ENCODE measurements at places on chromosomes 6 and 20.
A peak's percentile ranks its signal among the peaks of the same experiment; 100 is the strongest.

GRCh38 chr6:151139524-151139923 lies 100.2 kb upstream of the AKAP12 start:
- no peak overlapping the region for H3K27ac ChIP-seq
- no peak for DNase-seq
- no peaks in the 10 kb centered on the region for H3K36me3 ChIP-seq
- no peak overlapping the region for H3K4me3 ChIP-seq
- no peaks in the 10 kb centered on the region for H3K4me1 ChIP-seq
- no peaks in the 10 kb centered on the region for H3K27me3 ChIP-seq

DNA sequence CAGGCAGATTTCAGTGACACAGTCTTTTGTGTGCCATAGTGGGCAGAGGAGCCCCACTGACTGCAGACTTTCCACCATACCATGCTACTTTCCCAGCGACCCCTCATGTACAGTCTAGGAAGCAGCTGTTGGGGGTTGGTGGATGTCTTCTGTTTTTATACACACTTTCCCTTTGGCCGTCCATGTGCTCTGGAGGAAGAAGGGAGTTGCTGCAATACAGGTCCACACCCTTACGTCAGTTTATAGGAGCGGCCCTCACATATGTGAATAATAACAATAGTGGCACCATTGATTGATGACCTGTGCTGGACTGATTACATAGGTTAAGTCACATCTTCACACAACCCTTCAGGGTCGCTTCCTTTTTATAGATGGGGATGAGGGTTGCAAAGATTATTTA lies 17.5 kb upstream of the CCN2 start:
- no peaks in the 10 kb centered on the region for H3K36me3 ChIP-seq
- no peak overlapping the region for H3K4me3 ChIP-seq
- H3K27ac ChIP-seq = no peak overlapping the region
- H3K27me3 ChIP-seq = no peaks in the 10 kb centered on the region
- H3K4me1 ChIP-seq = no peaks in the 10 kb centered on the region

DNA sequence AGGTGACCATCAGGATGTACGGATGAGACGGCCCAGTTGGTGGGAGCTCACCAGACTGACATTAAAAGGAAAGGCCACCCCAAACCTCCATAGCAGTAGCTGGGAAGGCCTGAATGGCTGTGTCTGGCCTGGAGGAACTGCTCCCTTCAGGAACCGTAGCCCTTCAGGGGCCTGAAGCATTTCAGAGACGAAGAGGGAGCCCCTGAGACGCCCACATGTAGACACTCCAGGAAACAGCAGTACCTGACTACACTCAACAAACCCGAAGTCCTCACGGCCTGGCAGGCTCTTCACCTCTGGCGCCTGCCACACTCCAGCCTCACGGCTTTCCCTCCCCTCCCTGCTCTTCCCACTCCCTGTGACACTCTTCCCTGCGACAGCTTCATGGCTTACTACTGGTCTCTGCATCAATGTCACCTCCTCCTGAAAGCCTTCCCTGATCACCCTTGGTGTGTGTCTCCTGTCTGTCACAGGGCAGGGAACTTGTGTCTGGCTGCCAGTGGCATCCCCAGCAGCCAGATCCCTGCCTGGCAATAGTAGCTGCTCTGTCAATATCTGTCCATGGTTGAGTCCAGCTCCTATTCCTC lies 14.6 kb upstream of the STX16 start:
- no peaks in the 10 kb centered on the region for H3K27me3 ChIP-seq
- no peak overlapping the region for H3K27ac ChIP-seq
- H3K36me3 ChIP-seq = no peaks in the 10 kb centered on the region
- no peak for DNase-seq
- H3K4me1 ChIP-seq = no peaks in the 10 kb centered on the region

- no peak for DNase-seq
- H3K27ac ChIP-seq = no peak overlapping the region
- H3K4me3 ChIP-seq = no peak overlapping the region
These were observed 38.0 kb downstream of the ELOVL2 start for GRCh38 chr6:11006061-11006460.

DNA sequence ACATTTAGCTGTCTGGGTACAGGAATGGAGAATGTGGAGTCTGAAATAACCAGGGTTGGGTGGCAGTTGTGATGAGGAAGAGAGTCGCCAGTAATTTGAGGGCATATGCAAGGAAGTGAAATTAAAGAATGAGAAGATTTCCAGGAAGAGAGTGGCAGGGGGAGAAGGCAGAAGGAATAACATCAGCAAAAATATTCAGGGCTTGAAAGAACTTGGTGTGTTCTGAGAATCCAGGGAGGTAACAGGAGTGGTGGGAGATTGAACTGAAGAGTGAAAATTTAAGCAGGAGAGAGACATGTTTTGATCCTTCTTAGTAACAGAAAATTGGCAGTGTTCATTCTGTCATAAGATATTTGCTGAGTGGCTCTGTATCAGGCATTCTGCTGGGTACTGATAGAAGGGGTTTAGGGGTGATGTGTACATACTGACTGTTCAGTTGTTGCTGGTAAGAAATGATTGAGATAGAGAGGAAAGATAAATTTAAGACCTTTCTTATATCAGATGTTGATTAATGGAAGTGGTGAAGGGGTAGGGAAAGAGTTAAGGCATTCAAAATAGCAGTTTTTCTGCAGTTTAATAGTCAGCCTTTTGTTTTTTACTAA lies 54.7 kb downstream of the PHF20 start:
- H3K4me1 ChIP-seq = peaks cover 3% of the 10 kb centered on the region
- no peak overlapping the region for H3K27ac ChIP-seq
- H3K36me3 ChIP-seq = no peaks in the 10 kb centered on the region
- H3K27me3 ChIP-seq = no peaks in the 10 kb centered on the region

DNA sequence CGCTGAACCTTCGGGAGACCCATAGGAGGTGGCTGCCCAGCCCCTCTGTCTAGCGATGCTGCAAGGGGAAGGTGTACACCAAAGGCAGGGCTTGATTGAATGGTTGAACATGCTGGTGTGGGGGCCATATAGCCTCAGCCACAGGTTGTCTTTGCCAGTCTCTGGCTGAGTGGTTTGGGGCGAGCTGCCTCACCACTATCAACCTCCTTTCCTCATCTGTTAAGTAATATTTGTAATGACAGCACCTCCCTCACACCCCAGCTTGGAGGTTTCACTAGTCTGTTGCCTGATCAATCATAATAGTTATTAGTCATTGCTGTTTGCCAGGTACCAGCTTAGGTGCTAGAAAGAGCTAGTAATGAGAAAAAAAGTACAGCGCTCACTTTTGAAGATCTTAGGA lies 11.8 kb upstream of the ZNF831 start:
- H3K4me3 ChIP-seq = no peak overlapping the region
- H3K36me3 ChIP-seq = no peaks in the 10 kb centered on the region
- peaks cover 64% of the 10 kb centered on the region for H3K4me1 ChIP-seq
- peak; percentile 55 for DNase-seq
- no peak overlapping the region for H3K27ac ChIP-seq

GRCh38 chr6:118710616-118711015 lies 59.2 kb upstream of the CEP85L start:
- DNase-seq = no peak
- peaks cover 30% of the 10 kb centered on the region for H3K4me1 ChIP-seq
- H3K27me3 ChIP-seq = no peaks in the 10 kb centered on the region
- H3K27ac ChIP-seq = no peak overlapping the region
- no peak overlapping the region for H3K4me3 ChIP-seq
- no peaks in the 10 kb centered on the region for H3K36me3 ChIP-seq

DNA sequence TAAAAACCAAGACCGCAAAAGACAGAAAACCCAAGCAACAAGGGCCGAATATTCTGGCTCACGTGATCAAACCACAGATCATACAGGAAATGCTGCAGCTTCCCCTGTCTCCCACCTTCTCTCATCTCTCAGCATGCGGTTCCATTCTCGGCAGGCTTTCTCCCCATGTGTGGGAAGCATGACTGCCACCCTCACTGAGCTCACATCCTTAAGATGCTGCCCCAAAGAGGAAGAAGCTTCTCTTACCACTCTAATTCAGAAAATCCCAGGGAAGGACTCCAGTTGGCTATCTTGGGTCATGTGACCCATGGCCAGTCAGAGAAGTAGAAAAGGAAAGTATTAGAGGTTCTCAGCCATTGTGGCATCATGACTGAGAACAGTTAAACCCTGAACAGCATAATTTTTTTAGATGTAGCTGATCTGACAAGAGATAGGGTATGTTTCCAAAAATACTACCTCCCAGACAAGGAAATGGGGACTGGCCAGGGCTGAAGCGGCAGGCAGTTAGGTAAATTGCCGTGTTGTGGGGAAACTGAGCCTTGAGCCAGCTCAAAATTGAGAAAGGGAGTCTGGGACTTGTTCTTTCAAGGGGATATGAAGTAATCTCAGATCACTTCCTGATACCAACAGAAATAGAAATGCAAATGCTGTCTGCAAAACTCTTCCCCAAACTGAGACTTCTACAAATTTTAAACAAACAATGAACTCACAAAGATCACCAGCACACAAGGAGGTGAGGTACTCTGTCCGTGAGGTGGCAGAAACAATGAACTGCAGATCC lies 37.1 kb upstream of the GRM4 start:
- no peak overlapping the region for H3K4me3 ChIP-seq
- H3K27ac ChIP-seq = no peak overlapping the region
- no peak for DNase-seq
- no peaks in the 10 kb centered on the region for H3K36me3 ChIP-seq
- no peaks in the 10 kb centered on the region for H3K27me3 ChIP-seq

GRCh38 chr6:37305841-37306425 lies 47.9 kb upstream of the RNF8 start:
- H3K27ac ChIP-seq = no peak overlapping the region
- no peaks in the 10 kb centered on the region for H3K27me3 ChIP-seq
- H3K4me1 ChIP-seq = peaks cover 16% of the 10 kb centered on the region
- H3K4me3 ChIP-seq = no peak overlapping the region
- H3K36me3 ChIP-seq = peaks cover 13% of the 10 kb centered on the region
- DNase-seq = no peak

- no peak overlapping the region for H3K27ac ChIP-seq
- no peak for DNase-seq
- no peak overlapping the region for H3K4me3 ChIP-seq
- H3K4me1 ChIP-seq = peaks cover 4% of the 10 kb centered on the region
- H3K27me3 ChIP-seq = no peaks in the 10 kb centered on the region
These were observed 46.7 kb upstream of the CARMIL1 start for GRCh38 chr6:25232479-25232878.

DNA sequence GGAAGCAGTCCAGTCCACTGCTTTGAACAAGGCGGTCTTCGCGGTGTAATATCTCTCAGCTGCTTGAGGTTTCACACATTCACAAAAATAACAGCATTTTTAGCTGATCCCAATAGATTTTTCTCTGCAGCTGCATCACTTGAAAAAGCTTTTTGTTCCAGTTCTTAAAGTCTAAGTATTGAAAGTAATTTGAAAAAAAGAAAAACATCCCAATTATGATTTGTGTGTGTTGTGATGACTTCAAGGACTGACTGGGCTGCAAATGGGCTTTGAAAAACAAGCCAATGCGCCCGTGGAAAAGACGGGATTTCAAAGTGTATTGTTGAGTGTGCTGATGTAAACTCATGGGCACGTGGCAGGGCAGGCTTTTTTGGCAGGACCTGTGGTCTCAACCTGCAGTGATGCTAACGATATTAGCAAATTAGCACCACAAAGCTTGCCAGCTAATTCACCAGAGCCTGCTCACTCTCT lies 151.1 kb downstream of the TMEM242 start:
- DNase-seq = no peak
- no peak overlapping the region for H3K27ac ChIP-seq
- H3K36me3 ChIP-seq = no peaks in the 10 kb centered on the region
- no peaks in the 10 kb centered on the region for H3K27me3 ChIP-seq
- no peak overlapping the region for H3K4me3 ChIP-seq

Measured in vagina (tissue), 2 donors.